DND-41 (cell line): ENCODE measurements at places on chromosomes 5 and 9.

GRCh38 chr9:95044731-95045508 is 272.6 kb downstream of the FANCC start:
- DNase-seq: no peak

DNA sequence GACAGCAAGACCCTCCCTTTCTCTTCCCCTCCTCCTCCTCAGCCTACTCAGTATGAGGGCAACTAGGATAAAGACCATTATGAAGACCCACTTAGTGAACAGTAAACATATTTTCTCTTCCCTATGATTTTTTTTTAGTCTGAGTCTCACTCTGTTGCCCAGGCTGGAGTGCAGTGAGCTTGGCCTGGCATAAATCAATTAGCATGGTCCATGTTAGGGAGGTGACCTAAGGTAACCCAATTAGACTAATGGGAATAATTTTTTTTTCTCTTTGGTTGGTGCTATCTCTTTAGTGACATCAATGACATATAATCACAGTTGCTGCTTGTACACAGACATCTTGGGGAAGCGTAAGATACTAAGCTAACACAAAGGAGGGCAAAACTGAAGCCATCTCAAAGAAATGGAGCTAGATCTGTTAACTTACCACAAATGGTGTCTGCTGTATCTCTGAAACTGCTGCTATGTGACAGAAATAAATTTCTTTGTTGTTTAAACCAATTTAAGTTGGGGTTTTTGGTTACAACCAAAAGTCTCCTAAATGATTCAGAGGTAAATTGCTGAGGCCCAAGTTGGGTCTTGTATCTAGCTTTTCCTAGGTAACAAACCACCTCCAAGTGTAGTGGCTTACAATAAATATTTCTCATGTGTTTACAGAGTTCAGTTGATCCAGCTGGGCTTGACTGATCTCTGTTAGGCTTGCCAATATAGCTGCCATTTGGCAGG is 13.3 kb downstream of the PKD2L2 start:
- DNase-seq: no peak

GRCh38 chr5:123708074-123708806 is 196.3 kb downstream of the CSNK1G3 start:
- DNase-seq: no peak

- no peak for DNase-seq
Measured at GRCh38 chr5:90093751-90094485, 315.6 kb downstream of the CETN3 start.

GRCh38 chr5:75522025-75522424 is 10.3 kb downstream of the POLK start:
- DNase-seq: no peak

GRCh38 chr5:14270209-14270702 is 127.1 kb downstream of the TRIO start:
- DNase-seq: no peak

DNA sequence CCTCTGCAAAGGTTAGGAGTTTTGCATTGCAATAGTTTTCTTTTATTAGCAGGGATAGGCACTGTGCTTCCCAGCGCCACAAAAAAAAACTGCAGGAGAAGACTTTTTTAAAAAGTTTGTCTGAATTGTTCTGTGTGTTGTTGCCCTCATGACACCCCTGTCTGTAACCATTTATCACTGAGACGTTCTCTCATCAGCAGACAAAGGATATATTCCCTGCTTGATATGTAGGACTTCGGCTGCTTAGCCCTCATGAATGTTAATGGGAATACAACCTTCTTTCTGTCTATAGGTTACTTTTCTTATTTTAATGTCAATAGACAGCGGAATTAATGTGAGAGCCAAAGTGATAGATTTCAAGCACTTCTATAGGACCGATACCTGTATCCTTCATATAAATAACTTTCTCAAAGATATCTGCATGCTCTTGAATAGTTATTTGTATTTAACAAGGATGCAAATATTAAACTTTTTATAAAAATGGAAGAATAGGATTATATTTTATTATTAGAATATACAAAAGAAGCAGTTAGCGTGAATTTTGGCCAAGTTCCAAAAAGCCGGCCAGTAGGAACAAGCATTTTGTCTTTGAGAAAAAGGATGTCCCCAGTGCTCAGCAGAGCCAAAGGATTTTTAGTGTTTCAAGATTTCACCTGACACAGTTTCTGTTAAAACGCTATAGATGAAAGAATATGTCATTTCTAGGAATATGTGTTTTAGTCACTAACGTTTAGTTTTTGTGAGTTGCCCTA is 1.5 kb upstream of the LYSMD3 start:
- no peak for DNase-seq
